ENCODE measurements at places on chromosomes 1 and 21.
A peak's percentile ranks its signal among the peaks of the same experiment; 100 is the strongest.

GRCh38 chr1:225559326-225559725 is 93.6 kb downstream of the ENAH start:
- no peak for DNase-seq

GRCh38 chr1:16122916-16123315 is 33.0 kb downstream of the EPHA2 start:
- DNase-seq: no peak

- no peak for DNase-seq
These were observed 397.9 kb downstream of the BRINP2 start for GRCh38 chr1:177568622-177569021.

DNA sequence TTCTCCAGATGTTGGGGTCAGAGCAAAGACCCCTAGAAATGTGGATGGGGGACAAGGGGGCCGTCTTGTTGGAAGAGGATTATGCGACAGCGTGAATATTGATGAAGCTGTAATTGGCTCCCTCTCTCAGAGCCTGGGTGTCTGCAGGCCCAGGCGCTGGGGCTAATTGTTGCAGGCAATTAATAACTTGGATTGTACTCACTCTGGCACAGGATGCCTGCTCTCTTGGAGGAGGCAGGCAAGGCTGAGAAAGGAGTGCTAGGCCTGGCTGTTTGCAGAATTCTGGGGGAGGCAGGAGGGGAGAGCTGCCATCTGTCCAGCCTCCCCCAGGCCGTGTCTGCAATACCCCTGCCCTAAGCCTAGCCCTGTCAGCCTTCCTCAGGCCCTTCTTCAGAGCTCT is 4.1 kb upstream of the DISP3 start:
- DNase-seq: no peak

DNA sequence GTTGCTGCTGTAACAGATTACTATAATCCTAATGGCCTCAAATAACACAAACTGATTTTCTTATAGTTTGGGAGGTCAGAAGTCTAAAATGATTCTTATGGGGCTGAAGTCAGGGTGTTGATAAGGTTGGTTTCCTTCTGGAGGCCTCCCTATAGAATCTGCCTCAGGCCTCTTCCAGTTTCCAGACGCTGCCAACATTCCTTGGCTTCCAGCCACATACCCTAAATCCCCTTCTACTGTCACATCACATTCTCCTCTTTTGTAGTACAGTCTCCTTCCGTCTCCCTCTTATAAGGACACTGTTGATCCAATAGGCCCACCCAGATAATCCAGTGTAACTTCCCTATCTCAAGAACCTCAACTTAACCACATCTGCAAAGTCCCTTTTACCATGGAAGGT is 145.3 kb upstream of the NCAM2 start:
- DNase-seq: no peak

- peak; percentile 62 for DNase-seq
These were observed 5.8 kb downstream of the CELSR2 start for GRCh38 chr1:109255097-109255651.

GRCh38 chr1:175622362-175622761 is 121.0 kb downstream of the TNR start:
- no peak for DNase-seq

DNA sequence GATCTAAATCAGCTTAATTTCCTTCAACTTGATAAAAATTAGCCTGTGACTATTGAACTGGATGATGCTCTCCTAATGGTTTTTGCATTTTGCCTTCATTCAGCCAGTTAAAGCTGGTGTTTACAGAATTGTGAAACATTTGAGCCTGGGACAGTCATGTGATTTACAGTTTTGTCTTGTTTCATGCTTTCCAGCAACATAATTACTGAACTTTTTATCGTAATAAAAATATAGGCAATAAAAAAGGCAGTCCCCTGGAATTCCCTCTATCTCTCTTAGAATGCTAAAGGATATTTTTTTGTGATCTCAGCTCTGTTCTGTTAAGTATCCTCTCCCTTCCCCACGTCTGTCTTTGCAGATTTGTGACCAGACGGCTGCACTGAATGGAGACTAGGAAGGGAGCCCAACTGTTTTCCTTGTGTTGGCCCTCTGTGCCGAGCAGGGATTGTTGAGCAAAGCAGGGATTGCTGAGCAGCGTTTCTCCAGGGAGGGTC is 70.3 kb upstream of the RGL1 start:
- DNase-seq: no peak

GRCh38 chr1:193416226-193417024 is 230.0 kb upstream of the B3GALT2 start:
- DNase-seq: no peak

- DNase-seq: no peak
These were observed 54.7 kb downstream of the RIPK4 start for GRCh38 chr21:41712201-41712600.

- no peak for DNase-seq
These were observed 74.4 kb upstream of the TIAM1 start for GRCh38 chr21:31418377-31419001.

DNA sequence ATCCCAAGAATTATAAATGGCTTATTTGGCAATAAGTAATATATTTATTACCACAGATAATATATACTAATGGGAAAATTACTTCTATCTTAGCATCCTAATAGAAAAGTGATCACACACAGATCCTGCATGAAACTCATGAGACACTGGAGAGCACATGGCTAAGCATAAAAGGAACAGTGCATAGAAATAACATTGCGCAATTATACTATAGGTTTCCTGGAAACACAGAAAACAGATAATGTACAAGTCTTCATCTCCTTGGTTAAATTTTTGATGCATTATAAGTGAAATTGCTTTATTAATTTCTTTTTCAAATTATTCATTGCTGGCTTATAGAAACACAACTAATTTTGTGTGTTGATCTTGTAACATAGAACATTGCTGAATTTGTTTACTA is 210.4 kb downstream of the USH2A start:
- DNase-seq: no peak
